Activated CD8-positive, alpha-beta memory T cell treated with anti-CD3 and anti-CD28 coated beads for 1 hour (primary cell): ENCODE measurements at places on chromosomes 1 and 21.
A peak's percentile ranks its signal among the peaks of the same experiment; 100 is the strongest.

- no peak for DNase-seq
These were observed 731 bp downstream of the EFNA4 start for GRCh38 chr1:155064111-155064831.

GRCh38 chr1:2237773-2238172, 9.7 kb downstream of the SKI start:
- DNase-seq = no peak

GRCh38 chr1:174710868-174711845, 263.4 kb downstream of the GPR52 start:
- no peak for DNase-seq

DNA sequence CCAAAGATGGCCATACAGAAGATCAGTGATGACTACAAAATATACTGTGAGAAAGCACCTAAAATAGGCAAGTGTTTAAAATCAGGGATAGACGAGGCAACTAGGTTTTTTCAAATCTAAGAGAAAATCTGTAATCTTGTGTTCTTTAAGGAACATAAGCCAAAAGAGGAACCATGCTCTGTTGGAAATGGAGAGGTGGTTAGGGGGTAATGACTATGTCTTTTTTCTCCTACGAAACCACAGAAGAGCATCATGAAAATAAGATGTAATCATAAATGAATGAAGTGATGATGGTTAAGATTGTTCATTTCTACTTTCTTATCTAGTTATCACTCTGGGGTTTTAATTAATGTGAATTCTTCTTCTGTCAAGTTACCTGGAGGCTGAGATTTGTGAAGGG, 43.1 kb downstream of the RGSL1 start:
- DNase-seq = no peak

DNA sequence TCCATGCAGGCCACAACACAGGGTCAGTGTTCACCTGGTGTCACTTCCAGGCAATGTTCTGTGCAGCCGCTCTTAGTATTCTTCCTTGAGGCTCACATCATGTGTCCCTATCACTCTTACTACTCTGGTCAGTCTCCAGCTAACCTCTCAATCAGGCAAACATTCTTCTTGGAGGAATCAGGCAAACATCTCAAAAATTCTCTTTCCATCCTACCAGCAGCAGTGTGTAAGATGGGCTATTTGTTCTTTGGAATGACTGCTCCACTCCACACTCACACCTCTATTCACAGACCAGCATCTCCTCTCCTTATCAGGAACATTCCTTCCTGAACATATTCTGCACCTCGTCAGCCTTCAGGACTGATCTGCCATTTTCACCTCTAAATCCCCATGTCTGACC, 4.0 kb downstream of the S100A7A start:
- DNase-seq = no peak

GRCh38 chr21:42381347-42381984, 14.4 kb downstream of the TMPRSS3 start:
- DNase-seq = no peak

GRCh38 chr1:156964441-156964840, 44.0 kb downstream of the LRRC71 start:
- no peak for DNase-seq

- DNase-seq = peak; percentile 53
These were observed 24.5 kb upstream of the LRRC8C start for GRCh38 chr1:89608319-89608983.

GRCh38 chr1:87180682-87181081, 148.0 kb upstream of the LMO4 start:
- DNase-seq = no peak

- no peak for DNase-seq
These were observed 502.5 kb upstream of the ADGRL2 start for GRCh38 chr1:81298266-81298665.

DNA sequence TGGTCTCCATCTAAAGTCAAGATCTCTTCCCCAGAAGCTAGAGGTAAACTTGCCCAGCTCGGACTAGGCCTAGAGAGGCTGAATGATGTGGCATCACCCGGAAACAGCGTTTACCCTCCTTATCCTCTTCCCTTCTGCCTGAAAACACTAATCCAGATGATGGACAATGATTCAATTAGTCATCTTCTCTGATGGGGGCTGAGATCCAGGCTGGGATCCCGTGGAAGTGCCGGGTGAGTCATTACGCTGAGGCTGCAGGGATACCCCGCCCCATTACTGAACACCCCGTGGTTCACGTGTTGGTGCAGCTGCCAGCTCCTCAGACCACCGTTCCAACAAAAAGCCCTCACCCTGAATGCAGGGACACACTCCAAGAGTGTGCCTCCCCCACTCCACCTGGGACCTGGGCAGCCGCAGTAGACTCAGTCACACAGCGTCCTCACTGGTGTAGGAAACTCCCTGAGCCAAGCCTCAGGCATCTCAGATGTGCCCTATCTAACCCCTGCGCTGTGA, 2.0 kb downstream of the S100A6 start:
- DNase-seq = no peak

- no peak for DNase-seq
These were observed 161.0 kb upstream of the KAZN start for GRCh38 chr1:14437417-14437918.

DNA sequence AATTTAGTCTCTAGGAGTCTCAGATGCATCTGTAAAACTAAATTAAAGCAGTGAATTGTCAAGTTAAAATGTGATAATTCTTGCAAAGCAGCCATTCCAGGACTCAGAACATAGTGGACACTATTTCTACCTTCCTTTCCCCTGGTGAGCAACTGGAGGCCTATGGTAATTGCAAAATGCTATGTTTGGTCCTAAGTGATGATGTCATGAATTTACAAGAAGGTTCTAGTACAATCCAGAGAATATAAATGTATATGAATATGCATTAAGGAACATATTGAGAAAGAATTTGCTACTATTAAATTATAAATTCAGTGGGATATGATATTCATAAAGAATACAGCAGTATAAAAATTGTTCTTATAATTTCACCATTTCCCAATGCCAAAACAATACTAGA, 32.6 kb downstream of the OMA1 start:
- DNase-seq = no peak

GRCh38 chr1:14110040-14110439, 410.1 kb downstream of the PRDM2 start:
- no peak for DNase-seq

DNA sequence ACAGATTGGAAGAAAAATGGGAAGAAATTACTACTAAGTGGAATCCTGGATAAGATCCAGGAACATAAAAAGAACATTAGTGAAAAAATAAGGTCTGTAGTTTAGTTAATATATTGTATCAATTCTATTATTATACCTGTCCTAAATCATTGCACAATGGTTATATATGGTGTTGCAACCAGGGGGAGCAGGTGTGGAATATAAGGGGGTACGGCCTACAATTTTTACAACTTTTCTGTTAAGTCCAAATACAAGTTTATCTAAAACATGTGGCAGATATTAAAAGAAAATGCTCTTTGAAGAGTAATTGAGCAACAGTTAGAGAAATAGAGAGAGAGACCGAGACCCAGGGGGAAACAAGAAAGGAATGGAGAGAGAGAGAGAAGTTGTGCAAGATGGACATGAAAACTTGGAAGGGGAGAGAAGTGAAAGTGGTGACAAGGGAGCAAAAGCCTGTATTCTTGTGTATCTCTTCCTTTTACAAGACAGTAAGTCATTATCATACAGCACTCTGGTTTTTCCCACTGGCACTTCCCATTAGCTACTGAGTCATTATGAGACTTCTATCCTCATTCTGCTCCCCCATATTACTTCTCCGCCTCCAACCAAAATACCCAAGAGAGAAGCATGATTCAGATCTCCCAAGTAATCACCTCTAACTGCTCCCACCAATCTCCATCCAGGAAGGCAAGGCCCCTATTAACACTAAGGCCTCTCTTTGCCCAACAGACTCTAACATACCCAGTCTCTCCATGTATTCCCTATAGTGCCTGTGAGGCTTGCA, 22.3 kb upstream of the TRAF3IP3 start:
- no peak for DNase-seq
